ENCODE measurements at places on chromosomes 16 and 17. TPM values are rescaled to one million over a fixed set of nuclear protein-coding genes. Genes with fewer than 3 reads are reported as not detected.

The SCNN1B gene
- not detected for total RNA-seq

The NPTX1 gene
- total RNA-seq, result not detected

The C16orf74 gene
- total RNA-seq, result 12.2 TPM

The KRTAP2-2 gene
- total RNA-seq, result not detected

The METTL2A gene
- total RNA-seq, result 9.9 TPM

The SYNGR3 gene
- 1.4 TPM for total RNA-seq

The ATAD5 gene
- total RNA-seq, result 0.68 TPM

The PDILT gene
- total RNA-seq, result not detected

The VTN gene
- 17.4 TPM for total RNA-seq

The ABCC3 gene
- 13.9 TPM for total RNA-seq

The MT1H gene
- total RNA-seq, result not detected

The RNF222 gene
- not detected for total RNA-seq

The AURKB gene
- total RNA-seq, result 0.94 TPM

The SLC35G6 gene
- total RNA-seq, result not detected

The MEOX1 gene
- total RNA-seq, result not detected

The TNFRSF17 gene
- not detected for total RNA-seq

The PERCC1 gene
- total RNA-seq, result not detected

The ARL6IP1 gene
- total RNA-seq, result 104 TPM

The ABCC12 gene
- total RNA-seq, result under 0.01 TPM

The EVPLL gene
- total RNA-seq, result not detected

The POLR2A gene
- 50.7 TPM for total RNA-seq

The ZNRF1 gene
- 17.9 TPM for total RNA-seq

The ATP6V0D1 gene
- 70.6 TPM for total RNA-seq

The HSD17B1 gene
- total RNA-seq, result 4.9 TPM

The LGALS9C gene
- total RNA-seq, result not detected

The COG1 gene
- total RNA-seq, result 18.7 TPM

The NPIPB6 gene
- total RNA-seq, result 0.09 TPM
